ENCODE measurements at places on chromosomes 4 and X.

DNA sequence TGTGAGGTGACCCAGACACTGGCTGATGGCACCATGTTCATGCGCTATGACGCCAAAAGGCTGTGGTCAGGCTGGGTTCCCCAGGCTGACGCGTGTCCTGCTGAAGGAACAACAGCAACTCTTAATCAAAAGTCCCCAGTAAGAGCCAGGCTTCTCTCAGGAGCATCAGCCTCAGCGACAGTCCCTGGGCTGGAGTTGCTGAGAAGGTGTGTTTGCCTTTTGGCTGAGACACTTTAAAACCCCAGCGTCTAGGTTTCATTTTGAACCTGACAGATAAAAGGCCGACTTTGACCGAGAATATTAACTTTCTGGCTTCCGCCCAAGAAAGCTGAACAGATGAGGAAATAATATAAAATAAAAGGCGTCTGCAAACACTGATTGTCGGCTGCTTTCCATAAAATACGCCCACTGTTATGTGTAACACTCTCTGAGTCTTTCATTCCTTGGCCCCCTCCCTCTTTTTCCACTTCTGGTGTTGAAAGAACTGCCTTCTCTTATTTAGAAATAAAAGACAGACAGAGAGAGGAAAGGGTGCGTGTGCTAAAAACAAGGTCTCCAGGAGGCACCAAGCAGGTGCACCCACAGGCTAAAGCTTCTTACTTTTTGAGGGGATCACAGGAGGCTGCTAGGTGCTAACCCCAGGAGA, 373.6 kb downstream of the MID1IP1 start:
- DNase-seq: no peak

- DNase-seq: no peak
Observed at GRCh38 chr4:74793757-74794381, 454 bp downstream of the BTC start.

GRCh38 chr4:144699565-144699964, 53.6 kb downstream of the HHIP start:
- DNase-seq: no peak

GRCh38 chr4:78190068-78190467, 132.9 kb downstream of the FRAS1 start:
- no peak for DNase-seq

- no peak for DNase-seq
Observed at GRCh38 chr4:105194328-105195231, 47.9 kb downstream of the TET2 start.

GRCh38 chr4:43332052-43332425, 439.5 kb downstream of the GRXCR1 start:
- DNase-seq: no peak

GRCh38 chr4:77636902-77637301, 31.3 kb downstream of the CXCL13 start:
- no peak for DNase-seq

GRCh38 chr4:173801361-173801760, 271.3 kb upstream of the HAND2 start:
- no peak for DNase-seq

GRCh38 chr4:183814461-183814860, 90.6 kb upstream of the STOX2 start:
- DNase-seq: no peak

GRCh38 chrX:130887376-130887775, 15.6 kb downstream of the ENOX2 start:
- no peak for DNase-seq

GRCh38 chrX:131046596-131046995, 11.6 kb upstream of the ARHGAP36 start:
- no peak for DNase-seq

DNA sequence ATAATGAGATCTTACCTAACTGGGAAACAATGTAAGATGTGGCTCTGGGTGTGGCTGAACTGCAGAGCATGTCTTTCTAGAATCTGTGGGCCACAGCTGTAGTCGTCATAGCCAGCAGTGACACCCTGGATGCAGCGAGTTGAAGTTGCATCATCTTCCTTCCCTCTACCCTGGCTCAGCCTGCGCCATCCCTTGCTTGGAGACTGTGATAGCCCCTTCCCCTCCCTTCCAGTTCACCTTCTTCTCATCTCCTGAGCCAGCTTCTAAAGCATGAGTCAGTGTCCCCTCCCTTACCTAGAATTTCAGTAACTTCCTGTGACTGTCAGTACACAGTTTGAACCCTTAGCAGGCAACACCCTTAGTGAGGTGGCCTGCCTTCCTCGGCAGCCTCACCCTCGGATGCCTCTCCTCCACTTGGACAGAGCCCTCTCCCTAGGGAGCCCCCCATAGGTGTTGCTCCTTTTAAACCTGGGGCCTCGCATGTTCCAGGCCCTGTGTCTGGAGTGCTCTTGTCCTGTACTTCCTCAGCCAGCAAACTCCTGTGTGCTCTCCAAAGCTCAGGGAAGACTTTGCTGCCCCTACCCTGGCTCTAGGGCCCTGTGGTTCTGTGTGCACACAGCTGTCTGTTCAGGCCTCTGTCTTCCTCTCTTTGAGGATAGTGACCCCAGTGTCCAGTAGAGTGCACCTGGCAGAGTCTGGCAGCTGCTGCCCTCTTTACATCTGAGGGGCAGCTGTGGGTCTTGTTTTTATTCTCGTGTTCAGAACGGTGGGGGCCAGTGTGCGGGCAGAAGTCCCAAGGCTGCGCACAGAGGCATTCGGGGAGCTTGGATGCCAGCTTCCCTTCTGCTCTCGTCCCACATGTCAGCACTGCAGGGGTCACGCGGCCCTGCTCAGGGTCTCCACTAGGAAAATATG, 43.7 kb upstream of the TADA2B start:
- DNase-seq: no peak

- no peak for DNase-seq
Observed at GRCh38 chrX:38106991-38107655, 100.8 kb downstream of the SYTL5 start.

DNA sequence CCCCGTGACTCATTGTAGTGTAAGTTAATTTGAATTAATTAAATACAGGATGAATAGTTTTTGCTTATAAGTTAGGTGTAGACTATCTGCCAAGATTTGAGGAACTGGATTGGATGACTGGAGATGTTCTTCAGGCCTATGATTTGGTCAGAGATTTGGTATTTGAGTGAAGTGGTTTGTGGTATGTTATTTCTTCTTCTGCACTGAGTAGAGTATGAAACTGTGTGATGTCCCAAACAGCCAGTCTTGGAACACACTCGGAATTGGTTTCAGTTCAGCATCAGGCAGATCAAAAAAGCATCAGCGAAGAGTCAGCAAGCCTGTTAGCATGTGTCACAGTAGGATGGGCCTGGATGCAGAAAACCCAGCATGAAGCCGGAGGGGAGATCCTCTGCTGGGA, 294.1 kb downstream of the ARHGAP10 start:
- no peak for DNase-seq

DNA sequence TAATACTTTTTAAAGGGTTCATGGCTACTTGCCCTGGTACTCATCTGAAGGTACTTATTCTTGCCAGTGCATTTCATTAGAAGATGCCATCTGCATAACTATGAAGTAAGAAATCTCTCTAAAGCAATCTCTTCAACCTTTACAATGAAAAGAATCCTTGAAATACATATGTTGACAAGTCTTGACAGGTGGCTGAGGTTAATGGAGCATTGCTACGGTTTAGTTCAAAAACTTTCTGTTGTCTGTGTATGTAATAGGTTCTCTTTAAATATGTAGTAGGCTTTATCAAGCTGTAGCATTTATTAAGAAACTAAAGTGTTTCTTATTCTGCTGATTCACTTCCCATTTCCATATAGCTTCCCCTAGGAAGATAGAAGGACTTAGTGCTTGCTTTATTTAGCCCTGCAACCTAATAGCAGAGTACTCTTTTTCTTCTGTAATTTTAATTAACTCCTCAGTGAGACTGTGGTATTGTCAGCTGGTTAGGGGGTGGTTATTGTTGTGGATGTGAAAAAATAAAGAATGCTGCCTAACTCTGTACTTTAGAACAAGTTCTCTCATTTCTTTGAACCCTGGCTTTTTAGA, 39.3 kb downstream of the SLAIN2 start:
- DNase-seq: no peak

- no peak for DNase-seq
Observed at GRCh38 chrX:10750581-10750980, 130.2 kb upstream of the MID1 start.

- DNase-seq: no peak
Observed at GRCh38 chr4:78298618-78299017, 241.5 kb downstream of the FRAS1 start.

GRCh38 chrX:93673869-93674271, at the start of gene FAM133A:
Gene FAM133A, plus strand, starts transcription at chrX:93674206. Its CDS starts 35,214 bp downstream, at chrX:93709420.
- DNase-seq: no peak

DNA sequence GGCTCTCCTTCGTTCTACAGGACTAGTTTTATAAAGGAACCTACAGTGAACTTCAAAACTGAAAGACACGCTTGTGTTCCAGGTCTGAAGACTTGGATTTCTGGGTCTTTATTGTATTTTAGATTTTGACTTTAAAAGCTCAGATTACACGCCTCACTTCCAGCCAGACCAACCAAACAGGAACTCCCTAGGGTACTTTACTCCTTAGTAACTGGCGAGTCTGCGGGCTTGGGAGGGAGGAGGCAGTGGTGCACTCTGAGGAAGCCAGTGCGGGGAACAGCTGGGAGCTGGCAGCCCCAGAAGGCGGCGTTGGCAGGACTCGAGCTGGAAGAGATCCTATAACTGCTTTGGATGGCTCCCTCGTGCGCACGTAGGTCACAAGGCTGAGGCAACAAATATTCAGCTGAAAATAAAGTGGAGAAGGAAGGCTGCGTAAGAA, 391 bp upstream of the PHKA1 start:
- DNase-seq: no peak

DNA sequence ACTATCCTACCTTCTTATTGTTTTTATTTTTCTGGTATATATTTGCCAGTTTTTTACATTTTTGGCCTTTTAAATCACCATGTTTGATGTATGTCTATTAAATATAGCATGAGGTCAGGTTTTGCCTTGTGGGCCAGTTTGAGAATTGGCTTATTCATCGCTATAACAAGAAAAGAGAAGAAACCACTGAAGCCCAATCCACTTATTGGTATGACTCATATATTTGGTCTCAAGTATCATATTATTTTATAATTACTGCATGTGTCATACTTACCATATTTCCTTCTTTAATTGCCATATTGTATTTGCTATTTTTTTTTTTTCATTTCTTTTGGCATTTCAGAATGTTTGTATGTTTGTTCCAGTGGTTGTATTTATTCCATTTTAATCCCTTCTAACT, 99.3 kb downstream of the IRF2 start:
- no peak for DNase-seq

DNA sequence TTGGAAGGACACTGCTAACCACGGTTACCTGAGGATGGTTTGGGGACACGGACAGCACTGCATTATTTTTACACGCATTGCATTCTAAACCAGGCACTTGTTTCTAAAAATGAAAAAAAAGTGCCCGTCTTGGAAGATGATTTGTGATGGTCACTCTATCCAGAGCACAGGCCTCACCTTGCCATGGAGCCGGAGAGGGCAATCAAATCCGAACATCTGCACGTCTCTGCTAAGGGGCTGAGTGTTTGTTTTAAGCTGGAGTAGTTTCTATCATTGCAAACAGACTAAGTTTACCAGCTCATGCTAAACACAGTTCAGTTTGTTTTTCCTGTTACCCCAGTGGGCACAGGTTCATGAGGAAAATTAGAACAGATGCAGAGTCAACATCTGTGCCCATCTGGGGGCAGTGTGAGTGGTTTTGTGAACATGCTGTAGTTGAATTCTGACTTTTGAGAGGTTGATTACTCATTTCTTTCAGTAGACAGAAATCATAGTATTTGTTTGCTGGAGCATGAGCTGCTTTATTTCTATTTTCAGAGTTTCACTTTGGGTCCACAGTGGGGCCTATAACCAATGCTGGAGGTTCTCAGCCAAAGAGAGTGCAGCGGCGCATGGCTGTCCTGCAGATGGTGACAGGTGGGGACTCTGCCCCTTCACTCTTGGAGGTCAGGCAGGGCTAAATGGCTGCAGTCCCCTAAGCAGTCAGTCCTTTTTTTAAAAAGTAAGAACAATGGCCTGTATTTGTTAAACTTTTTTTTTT, 65.4 kb upstream of the ENPP6 start:
- no peak for DNase-seq

- DNase-seq: no peak
Observed at GRCh38 chr4:76087007-76087769, 12.7 kb downstream of the ART3 start.

DNA sequence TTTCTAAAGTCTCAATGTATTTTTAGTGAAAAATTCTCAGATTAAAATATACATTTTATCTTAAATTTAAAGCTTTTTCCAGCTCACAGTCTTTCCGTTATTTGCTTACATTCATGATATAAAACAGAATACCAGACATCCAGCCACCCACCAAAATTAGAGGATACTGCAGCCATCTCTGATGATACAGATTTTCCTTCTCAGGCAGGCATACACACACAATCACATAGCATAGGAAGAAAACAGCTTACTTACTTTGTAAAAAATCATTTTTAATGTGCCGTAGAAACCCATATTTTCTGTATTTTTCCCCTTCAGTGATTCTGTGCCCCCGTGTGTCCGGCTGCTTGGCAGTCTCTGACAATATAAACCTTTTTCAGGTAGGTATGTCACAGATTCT, 183.7 kb downstream of the FBXW7 start:
- no peak for DNase-seq

Data from activated T-cell treated with anti-CD3 and anti-CD28 coated beads for 1 hour (primary cell).